MM.1S (cell line): ENCODE measurements at places on chromosomes 6 and 20.

GRCh38 chr6:23447731-23448130 is 678.3 kb upstream of the NRSN1 start:
- no peak for DNase-seq

DNA sequence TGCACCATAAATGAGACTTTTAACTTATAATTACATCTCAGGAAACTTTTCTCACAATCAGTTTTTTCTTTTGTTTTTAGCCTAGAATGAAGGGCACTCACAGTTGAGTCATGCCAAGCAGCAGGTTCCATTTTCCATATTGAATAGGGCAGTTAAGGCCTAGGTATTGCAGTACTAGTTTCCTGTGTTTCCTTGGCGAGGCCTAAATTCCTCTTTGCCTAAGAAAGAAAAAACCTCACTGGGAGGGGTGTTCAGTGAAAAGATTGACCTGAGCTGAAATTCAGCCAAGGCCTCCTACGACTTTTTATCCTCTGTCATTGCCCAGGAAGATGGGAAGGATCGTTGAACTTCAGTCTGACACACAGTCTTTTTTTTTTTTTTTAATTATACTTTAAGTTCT is 85.5 kb downstream of the IMPG1 start:
- no peak for DNase-seq

GRCh38 chr6:26272171-26272637 is 92.8 kb upstream of the BTN3A2 start:
- DNase-seq, result peak; percentile 61

- DNase-seq, result no peak
These were observed 708.8 kb downstream of the EYS start for GRCh38 chr6:64998204-64998603.

- DNase-seq, result no peak
These were observed 6.0 kb upstream of the PTGIS start for GRCh38 chr20:49573900-49574416.
